CD4-positive, alpha-beta T cell treated with Interleukin-2 at 100 ng/mL for 4 hours (primary cell): ENCODE measurements at places on chromosomes 12 and 14.
A peak's percentile ranks its signal among the peaks of the same experiment; 100 is the strongest.

DNA sequence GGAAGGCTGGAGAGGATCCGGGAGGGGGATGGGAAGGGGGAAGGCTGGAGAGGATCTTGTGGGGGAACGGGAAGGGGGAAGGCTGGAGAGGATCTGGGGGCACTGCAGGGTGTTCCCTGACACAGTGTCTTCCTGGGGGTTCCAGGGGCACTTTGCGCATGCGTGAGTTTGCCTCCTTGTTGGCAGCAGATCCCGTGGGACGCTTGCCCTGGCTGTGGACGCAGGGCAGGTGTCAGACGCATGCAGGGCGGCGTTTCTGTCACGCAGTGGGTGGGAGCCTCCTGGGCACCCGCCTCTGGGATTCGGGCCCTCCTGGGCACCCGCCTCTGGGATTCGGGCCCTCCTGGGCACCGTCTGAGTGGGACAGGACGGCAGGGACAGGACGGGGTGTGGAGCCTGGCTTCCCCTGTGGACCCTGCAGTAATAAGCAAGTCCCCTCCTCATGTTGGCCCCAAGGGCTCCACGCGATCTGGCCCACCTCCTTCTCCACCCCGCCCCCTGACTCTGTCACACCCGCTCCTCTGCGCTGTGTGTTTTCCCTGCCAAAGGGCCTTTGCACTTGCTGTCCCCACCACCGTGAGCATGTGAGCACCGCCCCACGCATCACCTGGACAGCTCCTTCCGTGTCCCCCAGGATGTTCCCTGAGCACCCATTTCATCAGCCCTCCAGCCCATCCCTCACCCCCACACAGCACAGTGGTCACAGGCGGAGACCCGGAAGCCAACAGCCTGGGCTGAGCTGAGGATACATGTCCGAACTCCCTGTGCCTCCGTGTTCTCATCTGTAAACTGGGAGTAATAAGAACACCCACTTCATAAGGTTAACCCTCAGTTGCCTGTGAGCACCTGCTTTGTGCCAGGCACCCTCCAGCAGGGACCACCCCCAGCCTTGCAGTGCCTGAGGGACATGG, 4.4 kb downstream of the MMP17 start:
- DNase-seq: no peak

DNA sequence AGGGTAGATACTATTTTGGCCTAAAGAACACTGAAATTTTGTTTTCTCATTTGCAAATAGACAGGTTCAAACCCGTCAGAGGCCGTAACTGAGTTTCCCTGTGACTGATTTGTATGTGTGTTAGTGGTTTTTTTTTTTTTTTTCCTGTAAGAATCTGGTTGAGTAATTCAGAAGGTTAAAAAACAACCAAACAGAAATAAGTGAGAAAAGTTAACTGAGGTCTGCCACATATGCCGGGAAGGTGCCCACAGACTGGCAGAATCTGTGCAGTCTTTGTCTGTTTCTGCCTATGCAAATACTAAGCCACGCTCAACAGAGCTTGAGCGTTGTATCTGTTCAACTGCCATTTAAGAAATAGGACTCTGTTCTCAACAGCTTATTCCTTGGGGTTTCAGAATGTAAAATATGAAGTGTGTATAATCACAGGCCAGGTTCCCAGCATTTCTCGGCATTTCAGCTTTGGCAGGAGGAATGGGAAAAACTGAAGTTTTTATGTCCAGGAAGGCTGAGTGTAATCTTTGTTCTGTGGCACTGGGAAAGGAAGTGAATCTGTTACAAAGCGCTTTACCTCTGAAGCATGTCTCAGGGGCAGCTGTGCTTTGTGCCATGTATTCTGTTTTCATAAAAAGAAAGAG, 181.9 kb downstream of the PRKCH start:
- peak; percentile 79 for DNase-seq

GRCh38 chr14:100534528-100535286, 52.5 kb downstream of the BEGAIN start:
- no peak for DNase-seq

DNA sequence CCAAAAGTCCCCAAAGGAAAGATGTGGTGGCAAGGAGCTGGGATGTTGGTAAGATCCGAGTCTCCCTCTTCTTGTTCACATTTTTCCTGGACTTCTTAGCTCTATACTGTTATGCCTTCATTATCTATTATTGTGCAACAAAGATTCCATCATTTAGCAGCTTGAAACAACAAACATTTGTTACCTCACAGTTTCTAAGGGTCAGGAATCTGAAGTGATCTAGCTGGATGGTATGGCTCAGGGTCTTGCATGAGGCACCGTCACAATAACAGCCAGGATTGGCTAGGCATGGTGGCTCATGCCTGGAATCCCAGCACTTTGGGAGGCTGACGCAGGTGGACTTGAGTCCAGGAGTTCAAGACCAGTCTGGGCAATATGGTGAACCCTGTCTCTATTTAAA, 51.1 kb upstream of the KRAS start:
- DNase-seq: no peak

- no peak for DNase-seq
Measured at GRCh38 chr12:843609-844008, 91.2 kb downstream of the WNK1 start.

- DNase-seq: no peak
Measured at GRCh38 chr14:72013721-72014345, 81.6 kb downstream of the RGS6 start.

GRCh38 chr12:129081755-129082250, 228.5 kb downstream of the GLT1D1 start:
- DNase-seq: no peak

GRCh38 chr14:68922886-68923285, 56.2 kb downstream of the ACTN1 start:
- DNase-seq: no peak

GRCh38 chr14:31660728-31661127, 99.5 kb downstream of the NUBPL start:
- DNase-seq: no peak

DNA sequence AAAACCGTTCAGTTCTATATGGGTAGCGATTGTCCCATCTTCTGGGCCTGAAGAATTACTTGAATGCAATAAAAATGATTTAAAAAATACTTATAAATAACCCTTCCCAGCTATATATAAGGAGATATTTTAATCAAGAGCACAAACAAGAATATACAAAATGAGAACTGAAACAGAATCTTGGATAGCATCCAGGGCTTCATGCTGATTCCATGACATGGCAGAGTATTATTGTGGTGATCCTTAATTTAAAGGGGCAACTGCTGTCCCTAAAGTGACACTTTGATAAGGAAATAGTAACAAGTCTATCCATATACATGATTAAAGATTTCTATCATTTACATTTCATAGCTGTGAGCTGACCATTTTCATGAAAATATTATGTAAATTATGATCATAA, 18.8 kb downstream of the WBP11 start:
- no peak for DNase-seq

DNA sequence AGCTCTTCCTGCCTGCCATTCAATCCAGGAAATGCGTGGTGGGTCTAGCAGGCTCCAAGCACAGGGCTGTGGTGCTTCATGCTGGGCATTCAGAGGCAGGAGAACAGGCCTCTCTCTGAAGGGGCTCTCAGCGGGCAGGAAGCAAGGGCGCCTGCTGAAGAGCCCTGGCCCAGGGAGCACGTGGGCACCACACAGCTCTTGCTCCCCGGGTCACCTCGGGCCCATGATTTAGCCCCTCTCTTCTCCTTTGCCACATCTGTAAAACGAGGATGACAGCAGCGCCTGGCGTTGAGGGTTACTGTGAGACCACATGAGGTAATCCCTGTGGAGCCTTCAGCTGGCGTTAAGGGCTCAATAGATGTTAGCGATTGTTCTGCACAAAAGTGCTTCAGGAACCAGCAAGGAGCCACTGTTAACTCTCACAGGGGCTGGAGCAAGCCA, 37.6 kb upstream of the SPTLC2 start:
- no peak for DNase-seq

DNA sequence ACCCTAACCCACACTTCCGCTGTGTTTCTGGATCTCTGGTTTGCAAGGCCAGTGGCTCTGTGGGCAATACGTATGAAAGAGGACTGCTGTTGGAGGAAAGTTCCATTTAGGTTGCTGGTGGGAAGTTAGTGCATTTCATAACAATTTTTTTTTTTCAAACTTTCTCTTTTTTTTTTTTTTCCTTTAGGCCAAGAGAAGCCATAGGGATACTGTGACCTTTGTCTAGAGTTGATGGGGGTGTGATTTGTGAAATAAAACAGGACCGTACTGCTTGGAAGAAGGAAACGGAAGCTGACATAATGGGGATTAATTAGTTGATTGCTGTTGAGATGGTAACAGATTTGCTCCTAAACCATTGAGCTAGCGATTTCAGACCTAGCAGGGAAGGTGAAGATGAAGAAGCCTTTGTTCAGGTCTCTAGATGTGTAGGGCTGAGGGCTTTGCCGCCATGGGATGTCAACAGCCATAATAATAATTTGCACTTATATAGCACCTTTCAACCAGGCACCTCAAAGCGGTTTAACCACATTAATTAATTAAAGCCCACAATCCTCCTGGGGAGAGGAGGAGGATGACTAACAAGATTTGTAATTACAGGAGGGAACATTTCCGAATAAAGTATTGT, 315.3 kb downstream of the ZFP36L1 start:
- DNase-seq: no peak

DNA sequence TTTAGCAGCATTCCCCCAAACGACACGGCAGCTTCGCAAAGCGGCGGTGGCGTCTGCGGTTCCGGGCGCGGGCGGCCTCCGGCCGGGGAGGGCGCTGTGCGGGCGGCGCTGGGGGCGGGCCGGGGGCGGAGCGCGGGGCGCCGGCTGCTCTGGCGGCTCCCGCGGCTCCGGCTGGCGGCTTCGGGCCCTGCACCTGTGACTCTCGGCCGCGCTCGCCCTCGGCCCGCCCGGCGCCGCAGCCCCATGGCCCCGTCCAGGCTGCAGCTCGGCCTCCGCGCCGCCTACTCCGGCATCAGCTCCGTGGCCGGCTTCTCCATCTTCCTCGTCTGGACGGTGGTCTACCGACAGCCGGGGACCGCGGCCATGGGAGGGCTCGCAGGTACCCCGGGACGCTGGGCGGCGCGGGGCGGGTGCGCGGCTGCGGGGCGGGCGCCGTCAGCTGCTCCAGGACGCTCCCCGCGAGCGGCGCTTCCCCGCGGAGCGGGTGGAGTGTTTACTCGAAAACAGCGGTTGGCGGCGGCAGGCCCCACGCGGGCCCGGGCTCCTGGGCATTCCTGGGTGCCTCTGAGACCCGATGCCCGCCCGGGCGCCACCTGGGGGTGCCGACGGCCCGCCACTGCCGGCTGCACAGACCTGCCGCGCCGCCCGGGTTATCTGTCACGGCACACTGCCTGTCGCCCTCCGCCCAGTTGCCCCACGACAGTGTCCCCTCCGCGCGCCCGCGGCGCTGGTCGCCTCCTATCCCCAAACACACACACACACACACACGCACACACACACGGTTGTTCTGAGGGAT, at the start of gene SLC48A1:
TSS of gene SLC48A1 (plus strand) at position 177 of the 796 bp plus-strand sequence. CDS start at position 244, 67 bp downstream.
- peak; percentile 71 for DNase-seq

DNA sequence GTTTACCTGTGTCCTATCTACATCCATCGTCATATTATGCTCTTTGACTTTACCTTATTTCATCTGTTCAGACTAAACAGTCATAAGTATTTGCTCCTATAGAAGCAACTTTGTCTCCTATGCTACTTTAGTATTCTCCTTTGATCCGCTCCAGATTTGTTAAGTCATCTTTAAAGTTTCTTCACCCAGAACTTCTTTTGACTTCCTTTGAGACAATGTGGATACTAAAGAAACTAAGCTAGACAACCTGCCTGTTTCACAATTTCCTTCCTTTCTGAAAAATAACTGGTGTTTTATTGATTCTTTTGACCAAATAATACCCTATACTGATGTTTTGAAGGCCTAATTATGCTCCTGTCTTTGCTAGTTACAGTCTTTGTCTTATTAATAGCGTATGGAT, 30.0 kb upstream of the LRRK2 start:
- DNase-seq: no peak

GRCh38 chr12:95336387-95337067, 118.9 kb downstream of the VEZT start:
- no peak for DNase-seq

- DNase-seq: peak; percentile 38
Measured at GRCh38 chr14:64549791-64550620, at the start of gene PPP1R36. Gene PPP1R36, plus strand, starts transcription at chr14:64549961. Its CDS starts 37 bp downstream, at chr14:64549998.

- no peak for DNase-seq
Measured at GRCh38 chr12:22938323-22938722, 313.4 kb downstream of the ETNK1 start.

DNA sequence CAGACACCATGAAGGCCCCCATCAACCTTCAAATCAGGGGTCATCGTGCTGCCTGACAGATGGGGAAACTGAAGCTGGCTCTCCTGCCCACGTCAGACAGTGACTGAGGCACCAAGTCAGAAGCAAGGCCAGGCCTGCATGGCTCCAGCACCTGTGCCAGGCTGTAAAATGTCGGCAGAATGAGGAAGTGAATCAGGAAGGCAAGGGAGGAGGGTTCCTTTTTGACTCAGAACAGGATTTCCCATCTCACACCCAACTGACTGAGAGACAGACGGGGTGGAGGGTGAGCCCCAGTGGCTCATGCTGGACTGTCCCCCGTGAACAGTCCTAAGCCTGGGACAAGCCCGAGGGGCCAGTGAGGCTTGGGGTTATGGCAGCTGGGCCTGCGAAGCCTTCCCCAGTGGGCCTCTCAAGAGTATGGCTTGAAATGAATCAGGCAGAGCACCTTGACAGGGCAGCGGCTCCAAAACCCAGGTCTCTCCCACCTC, 20.9 kb downstream of the SYNE3 start:
- peak; percentile 43 for DNase-seq

GRCh38 chr12:11834931-11835330, 185.5 kb downstream of the ETV6 start:
- no peak for DNase-seq

DNA sequence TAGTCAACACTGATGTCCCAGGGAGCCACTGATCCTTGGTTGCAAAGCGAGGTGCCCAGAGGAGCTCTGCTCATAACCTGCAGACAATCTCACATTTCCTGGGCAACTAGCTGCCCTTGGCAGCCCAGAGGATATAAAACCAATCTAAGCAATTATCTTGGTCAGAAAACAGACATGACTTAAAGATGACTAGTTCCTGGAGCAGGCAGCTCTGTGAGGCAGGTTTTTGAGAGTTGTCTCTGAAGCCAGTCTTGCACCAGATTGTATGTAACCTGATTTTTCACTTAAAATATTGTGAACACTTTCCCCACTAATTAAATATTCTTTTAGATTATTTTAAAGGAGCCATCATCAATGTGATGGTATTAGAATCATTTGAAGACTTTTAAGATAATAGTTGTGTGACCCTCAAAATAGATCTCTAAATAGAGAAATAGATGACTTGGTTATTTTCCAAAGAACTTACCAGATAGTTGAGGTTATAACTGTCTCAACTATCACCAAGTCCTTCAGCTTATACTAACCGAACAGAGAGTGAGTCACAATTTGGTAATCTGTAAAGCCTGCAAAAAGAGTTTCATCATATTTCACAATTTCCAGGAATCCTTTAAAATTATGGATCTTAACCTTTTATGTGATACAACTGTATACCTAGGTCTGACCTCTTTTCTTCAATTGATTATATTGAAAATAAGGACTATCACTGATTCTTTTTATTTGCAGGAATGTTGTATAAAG, 75.9 kb downstream of the LIN7A start:
- DNase-seq: no peak
